ENCODE measurements at places on chromosomes 4 and X.

DNA sequence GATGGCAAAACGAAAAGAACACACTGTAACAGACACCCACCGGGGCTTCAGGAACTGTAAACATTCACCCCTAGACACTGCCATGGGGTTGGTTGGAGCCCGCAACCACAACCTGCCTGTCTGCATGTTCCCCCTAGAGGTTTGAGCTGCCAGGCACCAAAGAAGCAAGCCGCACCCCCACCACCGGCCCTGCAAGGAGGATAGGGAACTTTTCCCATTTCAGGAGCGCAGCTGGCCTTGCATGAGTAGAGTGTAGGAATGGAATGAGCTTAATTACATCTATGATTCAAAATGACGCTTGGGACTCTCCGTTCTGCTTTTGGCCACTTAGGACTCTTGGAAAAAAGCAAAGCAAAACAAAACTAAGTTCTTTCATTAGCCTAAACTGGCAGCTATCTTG lies 243.6 kb upstream of the CTSO start:
- no peak for DNase-seq

DNA sequence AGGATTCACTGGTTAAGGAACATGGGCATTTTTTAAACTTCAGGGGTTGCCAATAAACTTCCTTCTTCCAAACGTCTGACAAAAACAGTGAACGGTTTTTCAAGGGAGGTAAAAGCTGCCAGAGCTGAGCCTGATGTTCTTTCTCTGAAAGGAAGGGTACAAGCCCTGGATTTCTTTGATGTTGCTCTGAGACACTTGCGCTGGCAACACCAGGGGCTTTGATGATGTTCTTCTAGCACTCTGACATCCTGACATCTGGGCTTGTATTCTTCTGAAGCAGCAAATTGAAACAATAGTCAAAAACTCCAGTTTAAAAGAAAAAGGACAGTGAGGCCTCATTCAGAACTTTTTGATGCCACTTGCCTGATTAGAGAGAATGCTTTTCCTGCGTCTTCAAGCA lies 11.8 kb downstream of the FTHL17 start:
- DNase-seq: no peak

DNA sequence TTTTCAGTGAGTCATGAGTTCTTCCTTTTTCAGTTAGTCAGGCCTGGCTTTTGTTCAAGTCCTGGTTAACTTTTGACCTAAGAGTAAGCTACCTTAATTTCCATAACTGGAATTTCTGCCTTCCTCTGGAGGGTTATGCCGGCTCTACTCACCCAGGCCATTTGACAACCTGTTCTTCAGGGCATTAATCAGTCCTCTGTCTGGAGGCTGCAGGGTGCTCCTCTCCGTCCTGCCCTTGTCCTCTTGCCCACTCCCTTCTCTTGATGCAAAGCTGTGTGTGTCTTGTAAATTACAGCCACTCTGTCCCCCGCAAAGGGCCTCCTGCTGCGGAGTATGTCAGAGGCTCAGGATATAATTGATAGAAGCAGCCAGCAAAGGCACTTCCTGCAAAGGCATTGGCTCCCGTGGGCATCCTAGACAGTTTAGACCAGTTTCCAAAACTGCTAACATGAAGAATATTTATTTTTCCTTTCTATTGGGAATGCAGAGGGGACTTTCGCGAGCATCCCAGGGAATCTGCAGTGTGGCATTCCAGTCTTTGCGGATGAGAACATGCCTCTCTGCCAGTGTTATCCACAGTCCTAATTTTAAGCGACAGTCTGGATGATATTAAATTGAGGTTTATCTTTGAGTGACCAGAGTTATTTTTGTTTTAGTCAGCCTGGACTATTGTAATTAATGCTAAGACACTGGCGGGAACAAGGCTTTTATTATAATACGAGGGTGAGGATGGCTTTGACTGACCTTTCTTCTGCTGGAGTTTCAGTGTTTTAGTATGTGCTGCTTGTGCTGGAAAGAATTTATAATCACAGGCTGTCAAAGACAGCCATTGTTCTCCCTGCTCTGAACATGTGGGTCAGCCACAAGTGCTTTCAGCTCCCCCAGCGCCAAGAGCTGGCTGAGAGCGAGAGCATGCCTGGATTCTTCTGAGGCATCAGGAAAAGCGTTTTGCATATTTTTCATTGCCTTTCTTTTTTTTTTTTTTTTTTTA lies 74.2 kb downstream of the LIMCH1 start:
- DNase-seq: no peak

DNA sequence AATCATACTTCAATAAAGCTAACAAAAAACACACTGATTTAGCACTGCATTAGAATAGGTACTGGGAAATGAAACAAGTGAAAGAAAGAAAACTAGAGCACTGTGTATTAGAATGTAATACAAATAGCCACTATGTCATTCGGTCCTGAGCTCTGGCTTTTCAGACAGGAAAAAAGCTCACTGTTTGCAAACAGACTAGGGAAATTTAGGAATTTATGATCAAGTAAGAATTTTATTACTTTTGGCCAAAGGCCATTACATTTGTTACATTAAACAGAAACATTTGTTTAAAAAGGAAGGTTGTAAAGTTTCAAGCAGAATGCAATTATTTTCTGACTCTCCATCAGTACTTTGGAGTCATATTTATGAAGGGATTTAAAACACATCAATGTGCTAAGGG lies 68.7 kb downstream of the KLHL8 start:
- no peak for DNase-seq

DNA sequence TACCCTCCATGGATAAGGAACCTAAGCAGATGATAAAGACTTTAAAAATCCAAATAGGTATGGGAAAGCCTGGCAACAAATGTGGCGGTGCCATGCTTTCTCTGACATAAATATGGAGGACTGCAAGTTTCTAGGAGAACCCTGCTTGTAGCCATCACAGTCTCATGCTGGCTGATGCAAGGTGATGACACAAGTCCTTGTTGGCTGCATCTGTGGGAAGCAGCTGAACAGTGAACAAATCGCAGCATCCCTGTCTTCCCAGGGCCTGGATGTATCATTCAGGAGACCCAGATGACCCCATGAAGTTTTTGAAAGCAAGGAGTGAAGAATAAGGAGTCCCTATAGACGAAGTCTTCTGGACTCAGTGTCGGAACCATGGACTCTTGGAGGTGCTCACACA lies 234.4 kb upstream of the HS3ST1 start:
- no peak for DNase-seq

- DNase-seq: no peak
Measured at GRCh38 chr4:24971192-24971591, 58.4 kb upstream of the CCDC149 start.

DNA sequence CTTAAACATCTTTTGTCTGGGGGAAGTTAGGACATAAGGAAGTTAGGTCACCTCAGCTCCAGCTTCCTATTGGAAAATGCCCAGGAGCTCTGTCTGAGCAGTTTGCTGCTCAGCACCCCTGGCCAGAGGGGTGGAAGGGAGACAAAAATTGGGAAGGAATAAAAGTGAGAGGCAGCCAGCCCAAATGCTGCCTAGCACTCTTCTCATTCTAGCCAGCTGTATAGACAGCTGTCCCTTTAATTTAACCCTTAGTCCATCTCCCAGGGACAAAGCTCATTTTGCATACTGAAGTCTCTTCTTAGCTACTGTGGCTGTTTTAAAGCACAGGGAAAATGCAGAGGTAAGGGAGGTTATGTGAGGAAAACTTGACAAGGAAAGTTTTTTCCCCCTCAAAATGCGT lies 89.5 kb upstream of the CITED1 start:
- no peak for DNase-seq

DNA sequence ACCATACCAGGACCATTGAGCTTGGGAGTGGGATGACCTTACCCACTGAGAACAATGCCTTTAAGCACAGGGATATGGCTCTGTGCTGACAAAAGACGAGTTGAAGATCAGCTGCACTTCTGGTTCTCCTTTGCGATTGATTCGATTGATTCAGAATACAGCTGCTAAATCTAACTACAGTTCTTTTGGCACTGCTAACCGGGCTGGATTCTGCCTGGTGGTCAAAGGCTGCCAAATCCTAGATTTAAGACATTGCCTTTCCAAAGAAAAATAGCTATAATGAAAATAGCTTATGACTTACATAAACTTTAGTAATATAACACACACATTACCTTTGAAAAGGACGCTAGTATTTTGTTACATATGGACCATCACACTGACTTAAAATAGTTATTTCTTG lies 18.3 kb downstream of the RAP2C start:
- DNase-seq: no peak

GRCh38 chr4:170662250-170662649 lies 572.5 kb upstream of the AADAT start:
- DNase-seq: no peak

- DNase-seq: no peak
Measured at GRCh38 chrX:137547291-137547690, 18.6 kb upstream of the ZIC3 start.

DNA sequence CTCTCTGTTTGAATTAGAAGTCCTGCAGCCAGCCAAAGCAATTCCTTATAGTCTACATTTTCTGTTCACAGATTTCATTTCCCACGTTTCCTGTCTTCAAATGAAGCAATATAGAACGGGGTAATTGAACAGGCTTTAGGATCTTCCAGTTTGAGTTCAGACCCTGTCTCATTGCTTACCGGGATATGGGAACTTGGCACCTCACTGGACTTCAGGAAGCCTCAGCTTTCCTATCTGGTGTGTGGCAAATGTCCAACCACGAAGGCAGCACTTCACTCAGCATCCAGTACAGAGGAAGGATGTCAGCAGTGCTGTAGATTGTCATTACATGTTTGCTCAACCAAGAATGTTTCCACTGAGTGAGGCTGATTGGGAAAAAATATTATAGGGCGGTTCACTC lies 271.1 kb upstream of the ZFP42 start:
- no peak for DNase-seq

DNA sequence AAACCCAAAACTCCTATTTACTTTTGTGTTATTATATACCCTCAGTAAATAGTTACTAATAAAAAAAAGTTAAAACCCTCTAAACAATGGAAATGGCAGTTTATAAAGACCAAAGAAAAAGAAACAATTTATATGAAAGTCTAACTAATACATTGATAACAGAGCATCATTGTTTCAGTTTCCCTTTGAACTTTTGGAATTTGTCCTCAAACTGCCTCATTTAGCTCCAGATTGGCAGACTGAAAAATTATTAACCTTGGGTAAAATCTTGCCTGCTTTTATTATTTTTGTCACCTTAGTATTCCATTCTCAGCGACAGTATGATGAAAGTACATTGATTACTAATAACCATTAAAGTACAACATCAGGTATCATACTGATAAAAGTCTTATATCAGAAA lies 124.0 kb downstream of the PDE5A start:
- DNase-seq: no peak

GRCh38 chr4:20954541-20954940 lies 254.3 kb downstream of the PACRGL start:
- DNase-seq: no peak

GRCh38 chr4:122152711-122153226 lies 638 bp downstream of the BLTP1 start:
- peak; percentile 7 for DNase-seq

DNA sequence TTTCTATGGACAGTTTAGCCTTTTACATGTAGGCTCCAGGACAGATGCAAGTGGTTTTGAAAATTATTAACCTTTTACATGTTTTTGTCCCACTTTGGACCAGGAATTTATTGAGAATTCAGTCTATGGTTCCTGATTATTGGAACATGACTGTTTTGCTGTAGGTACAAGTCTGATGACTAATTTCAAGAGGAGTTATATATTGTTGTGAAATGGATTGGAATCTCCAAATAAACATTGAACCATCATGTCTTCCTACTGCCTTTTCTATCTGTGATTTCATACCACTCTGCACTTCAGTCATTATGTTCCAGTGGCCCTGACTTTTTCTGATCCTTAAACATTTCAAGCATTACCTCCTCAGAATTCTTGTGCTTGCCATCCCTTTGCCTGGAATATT lies 35.9 kb downstream of the TBC1D19 start:
- no peak for DNase-seq

DNA sequence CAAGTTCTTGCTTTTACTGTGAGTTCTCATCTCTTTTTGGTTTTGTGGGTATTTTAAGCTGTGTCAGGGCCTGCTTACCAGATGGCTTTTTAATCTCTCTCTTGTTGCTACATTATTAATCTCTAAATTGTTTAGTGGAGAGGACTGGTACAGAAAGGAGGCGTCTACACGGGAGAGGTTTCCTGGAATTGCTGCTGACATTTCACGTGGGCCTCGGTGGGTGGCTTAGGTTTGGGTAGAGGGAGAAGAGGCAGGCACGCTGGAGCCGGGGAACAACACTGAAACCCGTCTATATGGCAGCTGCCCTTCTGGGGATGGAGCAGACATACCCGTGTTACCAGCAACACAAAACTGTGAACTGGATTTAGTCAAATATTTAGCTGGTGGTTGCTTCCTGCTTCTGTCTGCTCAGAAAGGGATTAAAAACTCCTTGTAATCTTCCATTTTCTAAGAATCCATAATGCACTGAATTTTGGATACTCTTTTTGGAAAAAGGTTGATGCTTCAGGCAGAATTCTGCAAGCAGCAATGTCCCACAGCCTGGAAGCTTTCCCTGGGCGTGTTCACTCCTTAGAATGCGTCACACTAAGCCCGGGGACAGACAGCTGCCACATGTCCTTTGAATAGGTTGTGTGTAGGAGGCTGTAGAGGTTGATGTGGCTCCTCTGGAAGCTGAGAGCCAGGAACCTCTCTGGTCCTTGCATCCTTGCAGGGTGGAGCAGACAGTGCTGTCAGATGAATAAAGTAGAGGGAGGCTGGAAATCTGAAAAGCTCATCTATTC lies 199.8 kb upstream of the GATB start:
- no peak for DNase-seq

DNA sequence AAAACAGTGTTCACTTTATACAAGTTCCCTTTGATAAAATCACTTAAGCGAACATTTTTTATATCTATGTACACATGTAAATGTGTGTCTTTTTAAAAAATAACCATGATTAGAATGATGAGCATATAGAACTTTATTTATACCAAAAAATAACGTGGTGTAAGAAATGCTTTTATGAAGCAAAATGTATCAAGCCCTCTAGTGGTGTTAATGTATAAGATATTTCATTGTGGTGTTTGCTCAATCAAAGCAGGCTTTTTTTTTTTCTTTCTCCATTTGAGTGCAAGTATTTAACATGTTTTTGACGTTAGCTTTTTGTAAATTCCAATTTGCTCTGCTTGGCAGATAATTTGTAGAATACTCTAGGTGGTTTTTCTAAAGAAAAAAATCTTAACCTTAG lies 2092.4 kb upstream of the TENM3 start:
- no peak for DNase-seq

DNA sequence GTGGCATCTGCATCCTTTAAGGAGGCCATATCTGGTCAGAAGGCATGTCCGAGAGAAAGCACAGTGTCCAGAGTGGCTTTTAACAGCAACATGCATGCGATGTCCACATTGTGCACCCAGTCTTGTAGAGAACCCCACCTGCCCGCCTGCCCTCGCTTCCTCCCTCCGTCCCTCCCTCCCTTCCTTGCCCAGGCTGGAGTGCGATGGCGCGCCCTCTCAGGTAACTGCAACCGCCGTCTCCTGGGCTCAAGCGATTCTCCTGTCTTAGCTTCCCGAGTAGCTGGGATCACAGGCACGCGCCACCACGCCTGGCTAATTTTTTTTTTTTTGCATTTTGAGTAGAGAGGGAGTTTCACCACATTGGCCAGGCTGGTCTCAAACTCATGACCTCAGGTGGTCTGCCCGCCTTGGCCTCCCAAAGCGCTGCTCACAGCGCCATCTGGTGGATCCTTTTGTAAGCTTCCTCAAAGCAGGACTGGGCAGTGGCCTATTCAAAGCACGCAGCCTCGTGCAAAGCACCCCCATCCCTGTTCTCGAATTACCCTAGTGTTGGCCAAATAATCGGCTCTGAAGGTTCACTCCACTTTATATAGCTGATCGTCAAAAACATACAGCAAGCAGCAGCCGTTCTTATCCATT lies 15.0 kb downstream of the BRCC3 start:
- peak; percentile 33 for DNase-seq

GRCh38 chrX:27680726-27681125 lies 90.6 kb downstream of the DCAF8L2 start:
- DNase-seq: no peak

GRCh38 chr4:78039678-78040077 lies 17.4 kb upstream of the FRAS1 start:
- no peak for DNase-seq
